Fibroblast of lung (primary cell): ENCODE measurements at places on chromosomes 16 and 17. TPM values are rescaled to one million over a fixed set of nuclear protein-coding genes. Genes with fewer than 3 reads are reported as not detected.

Gene ATXN2L
- total RNA-seq, result 33.6 and 52.8 TPM in 2 replicates

Gene RAC3
- 5.6 and 6.6 TPM in 2 replicates for total RNA-seq

Gene RNF112
- total RNA-seq, result 7.2 and 21.5 TPM in 2 replicates

Gene WFIKKN2
- total RNA-seq, result under 0.01 and 0.33 TPM in 2 replicates

Gene RNF213
- total RNA-seq, result 130 and 245 TPM in 2 replicates

Gene MIF4GD
- 5.6 and 6.3 TPM in 2 replicates for total RNA-seq

Gene HES7
- total RNA-seq, result under 0.01 TPM in 1 of 2 replicates, not detected in the other

Gene MMP25
- total RNA-seq, result not detected in 2 replicates

Gene CPHXL2
- total RNA-seq, result not detected in 2 replicates

Gene PTGES3L
- total RNA-seq, result 0.17 TPM in 1 of 2 replicates, not detected in the other

Gene MLKL
- total RNA-seq, result 4.6 and 5.8 TPM in 2 replicates

Gene CACNG1
- not detected in 2 replicates for total RNA-seq

Gene SPATA32
- not detected in 2 replicates for total RNA-seq

Gene CACNG5
- not detected in 2 replicates for total RNA-seq

Gene EVPL
- not detected in 2 replicates for total RNA-seq

Gene PRSS53
- 1.0 and 1.7 TPM in 2 replicates for total RNA-seq
